ENCODE measurements at places on chromosomes 13 and 19.

DNA sequence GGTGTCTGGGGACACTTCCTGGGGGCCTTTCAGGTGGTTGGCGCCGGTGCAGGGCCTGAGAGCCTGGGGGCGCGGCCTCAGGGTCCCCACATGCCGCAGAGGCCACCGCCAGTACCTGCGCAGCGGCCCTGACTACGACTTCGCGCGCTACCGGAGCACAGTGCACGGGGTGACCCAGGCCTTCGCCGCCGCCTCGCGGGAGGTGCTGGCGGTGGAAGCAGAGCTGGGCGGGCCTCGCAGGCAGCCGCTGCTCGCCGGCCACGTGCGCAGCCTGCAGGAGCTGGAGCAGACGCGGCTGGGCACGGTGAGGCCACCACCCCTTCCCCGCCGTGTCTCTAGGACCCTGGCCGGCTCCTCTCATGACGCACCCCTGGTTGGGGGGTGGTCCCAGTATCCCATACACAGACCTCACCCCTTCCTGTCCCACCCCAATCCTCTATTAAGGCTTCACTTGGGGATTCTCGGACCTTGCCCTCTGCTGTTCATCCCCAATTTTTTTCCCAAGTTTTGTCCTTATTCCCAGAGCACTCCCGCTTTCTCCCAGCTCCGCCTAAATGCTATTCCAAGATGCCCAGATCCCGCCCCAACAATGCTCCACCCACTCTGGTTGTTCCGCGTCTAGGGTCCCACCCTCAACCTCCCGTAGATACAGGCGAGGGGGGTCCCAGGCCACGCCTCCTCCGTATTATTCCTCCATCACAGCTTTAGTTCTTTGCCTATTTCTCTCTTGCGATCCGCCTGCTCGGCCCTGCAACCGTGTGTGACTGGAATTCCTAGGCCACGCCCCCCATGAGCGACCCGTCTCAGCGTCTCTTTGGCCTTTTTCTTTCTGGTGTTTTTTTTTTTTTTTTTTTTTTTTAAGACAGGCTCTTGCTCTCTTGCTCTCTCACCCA lies 1.0 kb downstream of the REX1BD start:
- DNase-seq = no peak

DNA sequence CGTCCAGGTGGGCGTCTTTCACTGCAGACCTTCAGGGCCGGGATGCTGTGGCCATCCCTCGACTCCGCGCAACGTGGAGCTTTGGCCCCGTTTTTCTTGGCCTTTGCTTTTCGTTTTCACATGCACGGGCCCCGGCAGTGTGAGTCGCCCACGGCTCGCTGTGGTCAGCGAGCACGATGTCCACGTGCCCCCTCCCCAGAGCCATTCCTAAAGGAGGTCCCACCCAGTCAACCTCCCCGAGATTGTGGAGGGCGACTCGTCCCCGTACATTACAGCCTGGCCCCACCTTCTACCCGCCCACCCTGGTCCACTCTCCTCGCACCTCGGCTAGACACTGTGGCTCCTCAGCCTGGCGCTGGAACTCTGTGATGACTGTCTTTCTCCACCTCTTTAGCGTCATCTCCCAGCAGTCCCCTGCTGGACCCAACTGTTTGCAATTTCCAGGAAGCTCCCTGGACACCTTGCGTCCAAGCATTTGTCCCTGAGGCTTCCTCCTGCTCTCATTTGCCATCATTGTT lies 405 bp downstream of the ZNF446 start:
- DNase-seq = no peak

- DNase-seq = no peak
Measured at GRCh38 chr19:3007975-3008374, 21.1 kb downstream of the TLE2 start.

DNA sequence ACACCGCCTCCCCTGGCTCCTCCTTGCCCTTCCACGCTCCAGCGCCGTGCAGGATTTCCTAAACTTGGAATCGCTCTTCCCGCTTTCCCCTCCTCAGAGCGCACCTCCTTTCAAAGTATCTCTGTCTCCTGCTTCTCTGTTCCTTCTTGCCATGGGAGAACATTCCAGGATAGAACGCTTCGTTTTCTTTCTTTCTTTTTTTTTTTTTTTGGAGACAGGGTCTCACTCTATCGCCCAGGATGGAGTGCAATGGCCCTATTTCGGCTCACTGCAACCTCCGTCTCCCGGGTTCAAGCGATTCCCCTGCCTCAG lies 574 bp upstream of the XPO4 start:
- DNase-seq = no peak

GRCh38 chr13:101307181-101307701 lies 109.1 kb downstream of the NALCN start:
- no peak for DNase-seq

DNA sequence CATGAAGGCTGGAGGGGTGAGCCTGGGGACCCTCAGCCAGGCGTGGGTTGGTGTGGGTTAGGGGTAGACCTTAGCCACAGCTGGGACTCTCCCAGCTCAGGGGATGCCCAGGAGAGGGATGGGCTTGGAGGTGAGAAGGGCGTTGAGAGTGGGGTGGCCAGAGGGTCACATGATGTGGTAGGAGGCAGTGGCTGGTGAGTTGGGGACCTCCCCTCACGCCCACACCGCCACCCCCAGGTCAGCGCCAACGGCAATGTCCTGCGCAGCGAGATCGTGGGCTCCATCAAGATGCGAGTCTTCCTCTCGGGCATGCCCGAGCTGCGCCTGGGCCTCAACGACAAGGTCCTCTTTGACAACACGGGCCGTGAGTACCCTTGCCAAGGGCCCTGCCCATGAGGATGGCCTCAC lies 28.5 kb downstream of the AP1M1 start:
- DNase-seq = no peak

GRCh38 chr13:53612200-53612599 lies 583.6 kb downstream of the OLFM4 start:
- DNase-seq = no peak

GRCh38 chr13:105121221-105121620 lies 1414.2 kb downstream of the EFNB2 start:
- no peak for DNase-seq

Measured in cerebellar nuclear complex (tissue), 1 donor.